Cortex of kidney (tissue), 1 donor: ENCODE measurements at places on chromosomes 1 and 21.

DNA sequence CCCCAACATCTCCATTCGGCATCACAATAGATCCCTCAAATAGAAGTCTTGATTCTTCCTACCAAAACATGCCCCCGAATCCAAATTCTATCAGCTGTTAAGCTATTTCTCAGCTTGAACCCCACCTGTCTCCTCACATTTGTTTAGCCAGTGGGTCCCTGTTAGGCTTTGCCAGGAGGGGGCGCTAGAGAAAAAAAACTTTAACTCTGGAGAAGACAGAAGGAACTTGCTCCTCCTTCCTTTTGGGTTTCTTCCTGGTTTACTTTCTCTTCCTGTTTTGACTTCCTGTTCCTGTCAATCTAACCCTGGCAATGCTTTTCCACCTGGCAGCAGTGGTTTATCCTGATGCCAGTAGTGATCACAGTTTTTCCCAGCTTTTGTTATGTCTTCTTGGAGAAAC lies 95.6 kb upstream of the KCNK1 start:
- DNase-seq: no peak

DNA sequence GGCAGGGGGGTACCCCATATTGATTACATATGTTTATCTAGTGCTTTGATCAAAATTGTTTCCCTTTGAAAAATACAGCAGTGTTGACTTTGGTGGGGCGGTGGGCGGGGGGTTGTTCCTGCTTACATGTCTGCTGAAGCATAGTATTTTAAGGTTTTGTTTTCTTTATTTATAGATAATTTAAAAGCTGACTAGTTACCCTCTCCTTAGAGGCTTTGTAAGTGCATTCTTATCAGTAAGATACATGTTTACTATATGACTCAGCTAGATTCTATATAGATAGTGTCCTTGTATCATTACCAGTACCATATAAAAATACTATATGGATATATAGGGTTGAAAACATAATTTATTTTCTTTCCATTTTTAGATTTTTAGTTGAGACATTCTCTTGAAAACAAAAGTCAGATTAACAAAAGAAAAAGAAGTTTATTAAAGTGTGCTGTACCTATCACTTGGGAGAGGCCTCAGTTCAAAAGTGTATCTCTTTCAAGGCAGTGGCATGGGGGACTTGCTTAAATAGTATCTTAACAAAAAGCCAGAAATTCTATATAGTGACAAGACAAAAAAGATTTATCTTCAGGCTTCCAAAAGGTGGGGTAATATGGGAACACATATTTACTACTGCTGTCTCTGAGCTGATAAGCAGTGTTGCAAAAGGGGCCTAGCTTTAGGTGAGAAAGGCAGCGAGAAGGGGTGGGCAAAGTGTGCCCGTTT lies 79.0 kb downstream of the HS2ST1 start:
- no peak for DNase-seq

GRCh38 chr1:163305441-163305840 lies 16.3 kb upstream of the NUF2 start:
- no peak for DNase-seq

GRCh38 chr1:28877132-28877781 lies 37.1 kb upstream of the EPB41 start:
- no peak for DNase-seq

DNA sequence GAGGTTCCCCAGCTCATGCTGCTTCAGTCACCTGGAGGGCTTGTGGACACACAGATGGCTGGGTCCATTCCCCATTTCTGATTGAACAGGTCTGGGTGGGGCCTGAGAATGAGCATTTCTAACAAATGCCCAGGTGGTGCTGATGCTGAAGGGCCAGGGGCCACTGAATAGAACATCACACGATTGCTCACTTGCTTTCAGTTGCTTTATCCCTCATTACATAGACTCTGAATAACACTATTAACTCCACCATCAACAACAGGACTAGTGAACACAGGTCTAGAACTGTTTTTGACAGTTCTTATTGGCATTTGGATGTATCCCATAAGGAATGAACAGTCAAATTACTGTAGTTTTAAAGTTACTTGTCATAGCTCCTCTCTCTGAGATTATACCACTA lies 12.1 kb downstream of the TRAPPC10 start:
- DNase-seq: no peak

- DNase-seq: no peak
Measured at GRCh38 chr1:220301630-220302029, 29.4 kb upstream of the RAB3GAP2 start.

GRCh38 chr1:206029484-206029883 lies 5.8 kb upstream of the CTSE start:
- DNase-seq: no peak

GRCh38 chr21:24423546-24423945 lies 1183.7 kb downstream of the MRPL39 start:
- no peak for DNase-seq

DNA sequence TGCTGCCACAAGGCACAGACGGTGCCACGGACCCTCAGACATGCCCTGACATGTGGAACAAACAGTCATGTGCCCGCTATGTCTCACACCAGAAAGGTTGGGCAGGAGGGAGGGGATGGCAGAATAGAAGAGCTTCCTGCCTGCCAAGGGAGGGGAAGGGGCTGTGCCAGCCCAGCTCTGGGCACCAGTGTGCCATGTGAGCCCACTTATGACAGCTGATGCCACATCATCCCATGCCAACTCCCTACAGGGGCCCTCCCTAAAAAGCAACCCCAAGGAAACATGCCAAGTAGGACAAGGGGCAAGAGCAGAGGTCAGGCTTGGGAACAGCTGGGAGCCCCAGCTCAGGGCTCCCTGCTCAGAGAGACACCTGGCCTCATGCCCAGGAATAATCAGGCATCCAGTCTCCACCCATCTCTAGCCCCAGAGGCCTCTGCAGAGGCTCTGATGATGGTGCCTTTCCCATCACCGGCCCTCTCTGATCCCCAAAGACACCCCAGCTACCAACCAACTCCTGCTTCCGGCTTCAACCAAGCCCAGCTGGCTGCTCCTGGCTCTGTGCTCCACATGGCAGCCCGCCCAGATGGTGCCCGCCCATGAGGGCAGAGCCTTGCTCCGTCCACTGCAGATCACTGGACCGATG lies 10.3 kb downstream of the ADGRB2 start:
- no peak for DNase-seq

DNA sequence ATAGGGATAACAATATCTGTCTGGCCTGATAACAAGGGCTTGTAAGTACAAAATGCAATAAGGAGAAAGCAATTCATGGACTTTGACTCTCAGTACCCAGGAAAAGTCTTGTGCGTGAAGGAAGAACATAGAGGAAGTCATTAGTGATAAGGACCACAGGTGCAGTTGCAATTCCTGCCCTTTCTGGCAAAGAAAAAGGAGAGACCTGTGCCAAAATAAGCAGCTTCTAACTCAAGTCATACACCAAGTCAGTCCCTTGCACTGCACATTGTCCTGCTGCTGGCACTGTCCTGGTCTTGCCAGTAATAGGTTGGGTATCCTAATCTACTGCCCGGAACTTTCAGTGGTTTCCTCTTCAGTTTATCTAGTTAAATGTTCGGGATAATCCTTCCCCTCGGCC lies 14.8 kb upstream of the SOD1 start:
- no peak for DNase-seq

- no peak for DNase-seq
Measured at GRCh38 chr1:27153549-27153886, 1.4 kb downstream of the SLC9A1 start.

- DNase-seq: no peak
Measured at GRCh38 chr1:233940908-233941307, 36.4 kb downstream of the SLC35F3 start.

DNA sequence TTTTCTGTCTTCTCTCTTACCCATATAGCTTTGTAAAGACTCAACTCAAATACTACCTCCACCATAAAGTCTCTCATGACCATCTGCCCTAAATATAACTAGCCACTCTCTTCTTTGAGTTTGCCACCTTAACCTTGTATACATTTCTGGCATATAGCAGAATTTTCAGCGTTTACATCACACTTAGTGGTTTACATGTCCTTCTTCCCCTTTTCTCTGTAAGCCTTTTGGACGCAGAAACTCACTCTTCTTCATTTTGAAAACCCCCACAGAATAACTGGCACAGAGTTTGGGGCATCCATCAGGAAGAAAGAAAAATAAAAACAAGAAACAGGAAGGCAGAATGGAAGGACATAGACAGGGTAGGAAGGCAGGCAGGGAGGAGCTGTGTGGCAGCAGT lies 131.8 kb upstream of the DUSP10 start:
- DNase-seq: no peak

DNA sequence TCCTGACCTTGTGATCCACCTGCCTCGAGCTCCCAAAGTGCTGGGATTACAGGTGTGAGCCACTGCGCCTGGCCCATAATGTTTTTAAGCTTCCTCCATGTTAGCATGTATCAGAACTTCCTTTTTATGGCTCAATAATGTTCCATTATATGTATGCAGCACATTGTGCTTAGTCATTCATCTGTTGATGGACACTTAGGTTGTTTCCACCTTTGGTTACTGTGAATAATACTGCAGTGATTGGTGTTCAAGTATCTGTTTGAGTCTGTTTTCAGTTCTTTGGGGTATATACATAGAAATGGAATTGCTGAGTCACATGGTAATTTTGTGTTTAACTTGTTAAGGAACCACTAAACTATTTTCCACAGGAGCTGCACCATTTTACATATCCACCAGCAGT lies 17.7 kb downstream of the CMPK1 start:
- no peak for DNase-seq

DNA sequence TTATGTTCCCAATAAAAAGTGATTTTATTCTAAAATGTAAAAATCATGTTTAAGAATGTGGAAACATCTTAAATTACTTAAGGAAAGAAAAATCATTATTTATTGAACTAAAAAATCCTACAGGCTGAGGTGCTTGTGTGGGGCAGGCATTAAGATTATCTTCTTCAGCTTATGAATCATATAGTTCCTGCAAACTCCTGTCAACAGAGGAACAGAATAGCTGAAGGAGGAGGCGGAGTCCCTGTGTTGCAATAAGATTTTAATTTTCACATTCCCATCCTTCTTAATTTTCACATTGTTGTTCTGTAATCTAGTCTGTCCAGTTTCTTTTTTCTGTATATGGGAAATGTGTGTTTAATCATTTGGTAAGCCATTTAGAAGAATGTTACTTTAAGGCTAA lies 20.6 kb upstream of the OLFML3 start:
- DNase-seq: no peak

GRCh38 chr21:44706706-44707581 lies 4.4 kb downstream of the TSPEAR start:
- DNase-seq: no peak

GRCh38 chr1:28855046-28855445 lies 43.1 kb downstream of the OPRD1 start:
- DNase-seq: no peak

DNA sequence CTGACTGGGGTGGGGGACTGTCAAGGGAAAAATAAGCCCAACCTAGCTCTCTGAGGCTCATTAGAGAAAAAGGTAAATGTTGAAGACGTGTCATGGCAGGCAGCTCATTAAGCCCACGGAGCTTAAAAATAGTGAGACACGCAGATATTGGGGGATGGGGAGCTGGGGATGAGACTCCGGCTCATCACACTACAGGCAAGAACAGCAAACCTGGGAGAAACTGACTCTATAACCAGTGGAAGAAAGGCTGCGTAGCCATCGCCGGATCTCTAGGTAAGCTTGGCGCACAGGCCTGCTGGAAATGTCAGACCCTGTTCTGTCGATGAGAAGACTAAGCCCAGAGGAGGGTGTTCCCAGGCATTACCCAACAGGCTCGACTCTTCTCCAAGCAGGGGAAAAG lies 78.0 kb downstream of the SYT2 start:
- DNase-seq: no peak
